ENCODE measurements at places on chromosomes 11 and 22.
A peak's percentile ranks its signal among the peaks of the same experiment; 100 is the strongest.

DNA sequence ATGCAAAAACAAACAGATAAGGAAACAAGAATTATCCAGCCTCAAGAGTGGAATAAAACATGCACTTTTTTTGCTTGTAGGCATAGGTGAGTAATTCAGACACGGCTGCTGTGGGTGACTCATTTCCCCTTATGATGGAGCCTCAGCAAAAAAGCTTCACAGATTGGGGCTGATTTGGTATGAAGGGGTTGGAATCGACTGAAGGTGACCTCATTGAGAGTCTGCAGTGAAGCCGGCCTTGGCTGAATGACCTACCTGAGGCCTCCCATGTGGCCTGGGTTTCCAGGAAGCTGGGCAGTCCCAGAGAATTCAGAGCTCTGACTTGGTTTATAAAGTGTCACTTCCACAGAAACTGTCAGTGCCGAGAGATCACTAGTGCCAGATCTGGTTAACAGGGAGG is 34.2 kb upstream of the VPREB1 start:
- DNase-seq: no peak

GRCh38 chr22:44525941-44526778 is 28.1 kb upstream of the RTL6 start:
- DNase-seq: no peak

- no peak for DNase-seq
Observed at GRCh38 chr11:116375221-116375620, 397.6 kb downstream of the BUD13 start.

DNA sequence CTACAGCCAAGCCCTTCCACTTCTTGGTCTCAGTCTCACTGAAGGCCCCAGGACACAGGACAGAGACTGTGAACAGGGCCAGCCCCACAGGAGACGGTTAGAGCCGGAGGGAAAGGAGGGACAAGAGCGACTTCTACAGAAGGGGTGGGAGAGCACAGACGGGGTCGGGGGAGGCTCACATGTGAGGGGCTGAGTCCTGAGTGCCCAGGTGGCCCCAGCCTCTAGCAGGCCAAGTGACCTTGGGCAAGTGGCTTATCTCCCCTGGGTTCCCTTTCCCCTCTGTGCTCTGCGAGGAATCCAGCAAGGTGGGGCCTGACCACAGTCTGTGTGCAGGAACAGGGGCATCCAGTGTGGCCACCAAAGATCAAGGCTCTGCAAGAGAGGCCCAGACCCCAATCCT is 102.6 kb upstream of the LMO1 start:
- no peak for DNase-seq

DNA sequence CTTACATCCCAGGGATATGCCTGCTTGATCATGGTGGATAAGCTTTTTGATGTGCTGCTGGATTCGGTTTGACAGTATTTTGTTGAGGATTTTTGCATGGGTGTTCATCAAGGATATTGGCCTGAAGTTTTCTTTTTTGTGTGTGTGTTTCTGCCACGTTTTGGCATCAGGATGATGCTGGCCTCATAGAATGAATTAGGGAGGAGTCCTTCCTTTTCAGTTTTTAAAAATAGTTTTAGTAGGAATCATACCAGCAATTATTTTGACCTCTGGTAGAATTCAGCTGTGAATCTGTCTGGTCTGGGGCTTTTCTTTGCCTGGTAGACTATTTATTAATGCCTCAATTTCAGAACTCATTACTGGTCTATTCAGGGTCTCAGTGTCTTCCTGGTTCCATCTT is 362.4 kb downstream of the JRKL start:
- no peak for DNase-seq

DNA sequence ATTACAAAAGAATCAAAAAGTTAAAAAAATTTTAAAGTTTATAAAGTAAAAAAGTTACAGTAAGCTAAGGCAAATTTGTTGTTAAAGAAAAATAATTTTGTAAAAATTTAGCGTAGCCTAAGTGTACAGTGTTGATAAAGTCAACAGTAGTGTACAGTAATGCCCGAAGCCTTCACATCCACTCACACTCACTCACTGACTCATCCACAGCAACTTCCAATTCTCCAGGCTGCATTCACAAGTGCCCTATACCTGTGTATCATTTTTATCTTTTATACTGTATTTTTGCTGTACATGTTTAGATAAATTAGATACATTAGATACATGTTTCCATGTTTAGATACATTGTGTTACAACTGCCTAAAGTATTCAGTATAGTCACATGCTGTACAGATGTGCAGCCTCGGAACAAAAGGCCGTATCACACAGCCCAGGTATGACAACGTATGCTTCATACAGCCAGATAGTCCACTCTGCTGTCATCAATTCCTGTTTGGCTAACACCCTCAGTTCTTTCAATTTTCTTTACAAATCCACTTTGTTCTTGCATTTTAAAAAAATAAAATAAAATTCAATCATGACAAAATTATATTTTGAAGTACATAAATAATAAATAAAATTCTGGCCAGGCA is 80.7 kb downstream of the RBFOX2 start:
- DNase-seq: no peak

DNA sequence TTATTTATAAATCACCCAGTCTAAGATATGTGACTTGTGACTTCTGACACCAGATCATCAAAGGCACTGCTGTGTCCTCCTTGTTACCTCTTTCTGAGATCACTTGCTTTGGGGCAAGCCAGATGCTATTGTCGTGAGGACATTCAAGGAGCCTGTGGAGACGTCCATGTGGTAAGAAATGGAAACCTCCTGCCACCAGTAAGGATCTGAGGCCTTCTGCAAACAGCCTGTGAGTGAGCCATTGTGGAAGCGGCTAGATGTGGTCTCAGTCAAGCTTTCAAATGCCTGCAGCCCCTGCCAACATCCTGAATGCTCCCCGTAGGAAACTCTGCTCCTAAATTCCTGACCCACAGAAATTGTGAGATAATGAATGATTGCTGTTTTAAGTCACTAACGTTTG is 11.7 kb upstream of the RDX start:
- no peak for DNase-seq

GRCh38 chr22:48822278-48823233 is 1005.1 kb downstream of the BRD1 start:
- no peak for DNase-seq

DNA sequence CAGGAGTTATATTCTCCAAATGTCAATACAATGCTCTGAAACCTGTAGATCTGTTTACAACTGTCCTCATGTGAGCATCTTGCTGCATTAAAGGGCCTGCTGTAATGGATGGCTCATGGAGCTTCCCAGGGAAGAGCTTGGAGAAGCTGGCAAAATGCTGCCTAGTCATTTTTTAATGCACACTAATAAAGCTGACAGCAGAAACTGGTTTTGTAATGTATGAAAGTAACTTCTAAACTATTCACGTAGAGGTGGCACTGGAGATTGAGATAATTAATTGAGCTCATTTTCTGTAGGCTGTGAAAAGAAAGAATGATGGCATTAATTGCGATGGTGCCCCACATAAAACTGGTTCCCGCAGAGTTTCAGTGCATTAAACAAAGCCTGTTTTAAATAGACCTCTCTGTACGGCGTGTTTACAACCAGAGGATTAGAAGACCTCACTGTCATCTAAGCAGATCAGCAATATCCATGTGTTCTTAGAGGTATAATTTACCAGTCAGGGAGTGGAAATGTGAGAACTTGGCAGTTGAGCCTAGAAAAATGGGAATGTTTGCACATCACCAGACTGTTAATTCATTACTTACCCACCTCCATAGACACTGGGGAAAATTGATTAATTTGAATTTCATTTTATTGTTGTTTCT is 16.0 kb downstream of the POLA2 start:
- no peak for DNase-seq

GRCh38 chr22:46617207-46617985 is 2.8 kb upstream of the GRAMD4 start:
- DNase-seq: peak; percentile 29

- no peak for DNase-seq
Observed at GRCh38 chr22:19125011-19125410, 2.8 kb upstream of the DGCR2 start.

GRCh38 chr11:110356762-110357671 is 60.6 kb upstream of the RDX start:
- peak; percentile 13 for DNase-seq

- DNase-seq: peak; percentile 47
Observed at GRCh38 chr22:38504731-38505540, 1.2 kb downstream of the DDX17 start.

DNA sequence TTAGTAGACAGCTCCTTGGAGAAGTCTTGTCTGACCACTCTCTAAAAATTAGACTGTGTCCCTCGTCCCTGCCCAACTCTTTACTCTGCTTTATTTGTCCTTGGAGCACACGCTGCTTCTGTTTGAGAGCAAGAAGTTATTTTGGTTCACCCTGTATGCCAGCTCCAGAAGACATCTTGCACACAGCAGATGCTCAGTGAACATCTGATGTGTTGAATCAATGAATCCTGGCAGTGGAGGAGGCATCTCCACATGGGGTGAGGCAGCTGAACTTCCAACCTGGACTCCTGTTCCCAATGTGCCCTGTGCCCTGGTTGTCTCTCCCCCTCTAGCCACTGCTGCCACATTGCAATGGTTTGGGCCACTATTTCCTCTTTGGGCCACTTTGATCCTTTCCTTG is 213.6 kb downstream of the CEP164 start:
- no peak for DNase-seq

- DNase-seq: no peak
Observed at GRCh38 chr22:24423519-24424000, 3.8 kb upstream of the ADORA2A start.

DNA sequence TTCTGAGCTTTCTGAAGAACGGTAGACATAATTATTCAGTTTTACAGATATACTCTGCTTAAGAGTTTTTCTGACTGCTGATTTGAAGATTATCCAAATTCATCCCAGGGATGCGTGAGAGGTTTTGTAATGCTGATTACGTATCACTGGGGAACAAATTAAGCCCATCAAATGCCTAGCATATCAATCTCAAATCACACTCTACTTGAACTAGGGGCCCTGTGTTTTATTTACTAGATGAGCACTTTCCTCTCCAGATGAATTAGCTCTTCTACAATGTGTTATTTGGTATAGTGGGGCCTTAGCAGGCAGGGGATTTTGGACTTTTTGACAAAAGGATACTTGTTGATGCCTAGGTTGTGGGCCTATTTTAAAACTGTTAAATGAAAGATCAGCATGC is 177.9 kb downstream of the JRKL start:
- DNase-seq: no peak

- DNase-seq: no peak
Observed at GRCh38 chr22:27378311-27378800, 423.2 kb downstream of the MN1 start.

- DNase-seq: peak; percentile 55
Observed at GRCh38 chr11:65112546-65113360, 1.1 kb downstream of the TM7SF2 start.

DNA sequence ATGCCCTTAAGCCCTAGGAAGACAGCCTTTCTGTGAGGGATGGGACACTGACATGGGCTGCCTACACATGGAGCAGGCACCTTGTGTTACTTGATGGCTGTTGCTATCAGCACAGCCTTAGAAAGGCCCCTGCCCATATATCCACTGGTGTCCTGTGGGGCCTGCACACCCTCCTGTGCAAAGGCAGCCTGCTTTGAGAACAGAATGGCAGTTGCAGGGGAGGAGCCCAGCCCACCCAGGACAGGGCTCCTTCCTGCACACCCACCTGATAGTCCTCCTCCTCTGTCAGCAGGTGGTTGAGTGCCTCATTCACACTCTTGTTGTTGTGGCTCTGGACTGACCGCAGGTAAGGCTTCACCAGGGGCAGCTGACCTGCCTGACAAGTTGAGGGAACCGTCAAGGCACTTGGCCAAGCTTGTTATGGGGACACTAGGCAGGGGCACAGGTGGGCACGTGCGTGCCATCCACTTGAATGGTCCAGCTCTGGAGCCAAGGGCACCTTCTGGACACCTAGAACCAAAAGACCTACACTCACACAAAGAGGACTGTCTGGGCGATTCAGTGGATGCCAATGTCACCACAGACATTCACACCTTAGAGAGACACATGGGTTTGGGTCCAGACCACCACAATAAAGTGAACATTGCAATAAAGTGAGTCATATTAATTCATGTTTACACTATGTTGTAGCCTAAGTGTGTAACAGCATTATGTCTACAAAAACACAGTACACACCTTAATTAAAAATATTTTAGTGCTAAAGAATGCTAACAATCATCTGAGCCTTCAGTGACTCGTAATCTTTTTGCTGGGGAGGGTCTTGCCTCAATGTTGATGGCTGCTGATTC is 9.4 kb upstream of the SLC25A1 start:
- no peak for DNase-seq

DNA sequence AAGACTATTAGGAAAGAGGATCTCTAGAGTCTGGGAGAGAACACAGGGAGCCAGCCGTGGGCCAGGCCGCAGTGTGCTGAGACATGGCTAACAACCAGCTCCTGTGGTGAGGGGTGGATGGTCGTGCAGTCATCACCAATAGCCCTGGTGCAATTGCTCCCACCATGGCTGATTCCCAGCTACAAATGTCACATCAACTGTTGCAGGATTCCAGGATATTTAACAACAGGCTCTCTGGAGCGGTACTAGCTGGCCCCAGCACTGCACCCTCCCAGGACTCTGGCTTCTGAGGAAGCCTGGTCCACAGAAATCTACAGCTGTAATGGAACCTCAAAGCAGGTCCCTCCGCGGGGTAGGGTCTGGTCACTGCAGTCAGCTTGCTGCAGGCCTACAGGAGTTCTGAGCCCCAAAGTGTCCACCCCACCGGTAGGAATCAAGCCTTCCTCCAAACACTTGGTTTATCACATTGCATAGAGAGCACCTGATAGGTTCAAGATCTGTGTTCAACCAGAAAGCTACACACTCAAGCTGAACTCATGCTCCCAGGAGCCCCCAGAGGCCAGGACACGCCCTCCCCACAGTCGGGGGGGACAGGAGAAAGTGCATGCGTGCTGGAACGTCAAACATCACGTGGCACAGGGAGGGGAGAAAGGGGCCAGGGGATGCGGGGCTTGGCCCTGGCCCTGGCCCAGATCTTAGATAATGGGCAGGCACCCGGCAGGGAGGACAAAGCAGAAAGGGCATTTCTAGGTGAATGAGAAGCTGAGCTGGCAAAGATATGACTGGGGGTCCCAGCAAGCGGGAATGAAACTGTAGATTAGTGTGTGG is 609.0 kb downstream of the TBC1D22A start:
- no peak for DNase-seq

DNA sequence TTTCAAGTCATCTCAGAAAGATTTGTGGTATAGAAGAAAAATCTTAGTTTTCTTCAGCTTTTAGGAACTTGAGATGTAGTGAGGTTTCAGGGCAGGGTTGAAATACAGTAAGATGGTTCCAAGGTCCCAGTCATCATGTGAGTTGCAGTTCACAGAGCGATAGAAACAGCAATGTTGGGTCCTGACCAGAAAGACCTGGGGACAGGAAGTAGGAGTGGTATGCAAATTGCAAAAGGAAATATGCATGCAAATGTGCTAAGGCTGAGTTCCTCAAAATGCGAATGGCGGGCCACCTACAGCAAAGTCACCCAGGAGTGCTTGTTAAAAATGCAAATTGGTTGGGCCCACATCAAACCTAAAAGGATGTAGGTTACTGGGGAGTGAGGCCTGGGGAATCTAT is 1032.7 kb upstream of the TENM4 start:
- no peak for DNase-seq
